Memory B cell (primary cell): ENCODE measurements at places on chromosomes 5 and 9.

DNA sequence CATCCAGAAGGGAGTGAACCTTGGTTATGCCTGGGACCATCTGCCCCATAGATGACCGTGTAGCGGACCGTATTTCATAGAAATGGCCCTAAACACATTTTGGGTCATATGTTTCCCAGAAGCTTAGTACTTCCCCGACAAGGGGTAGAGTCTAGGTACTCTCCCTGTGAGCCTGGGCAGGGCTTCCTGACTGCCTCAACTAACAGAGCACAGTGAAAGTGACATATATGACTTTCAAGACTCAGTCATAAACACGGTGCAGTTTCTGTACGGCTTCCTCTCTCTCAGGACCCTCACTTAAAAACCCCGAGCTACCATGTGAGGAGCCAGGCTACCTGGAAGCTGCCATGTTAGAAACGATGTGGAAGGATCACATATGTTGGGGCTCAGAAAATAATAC, 20.9 kb downstream of the C9orf57 start:
- no peak for DNase-seq

- DNase-seq, result no peak
Measured at GRCh38 chr9:28934111-28934510, 1360.8 kb upstream of the C9orf72 start.

- no peak for DNase-seq
Measured at GRCh38 chr5:90934091-90934719, 375.6 kb downstream of the ADGRV1 start.

GRCh38 chr5:36531401-36531800, 75.0 kb upstream of the SLC1A3 start:
- no peak for DNase-seq

- no peak for DNase-seq
Measured at GRCh38 chr5:132774406-132774805, 2.6 kb downstream of the SEPTIN8 start.

- DNase-seq, result no peak
Measured at GRCh38 chr5:911601-912000, 18.9 kb downstream of the TRIP13 start.

- DNase-seq, result no peak
Measured at GRCh38 chr9:78214492-78214891, 21.4 kb upstream of the CEP78 start.

DNA sequence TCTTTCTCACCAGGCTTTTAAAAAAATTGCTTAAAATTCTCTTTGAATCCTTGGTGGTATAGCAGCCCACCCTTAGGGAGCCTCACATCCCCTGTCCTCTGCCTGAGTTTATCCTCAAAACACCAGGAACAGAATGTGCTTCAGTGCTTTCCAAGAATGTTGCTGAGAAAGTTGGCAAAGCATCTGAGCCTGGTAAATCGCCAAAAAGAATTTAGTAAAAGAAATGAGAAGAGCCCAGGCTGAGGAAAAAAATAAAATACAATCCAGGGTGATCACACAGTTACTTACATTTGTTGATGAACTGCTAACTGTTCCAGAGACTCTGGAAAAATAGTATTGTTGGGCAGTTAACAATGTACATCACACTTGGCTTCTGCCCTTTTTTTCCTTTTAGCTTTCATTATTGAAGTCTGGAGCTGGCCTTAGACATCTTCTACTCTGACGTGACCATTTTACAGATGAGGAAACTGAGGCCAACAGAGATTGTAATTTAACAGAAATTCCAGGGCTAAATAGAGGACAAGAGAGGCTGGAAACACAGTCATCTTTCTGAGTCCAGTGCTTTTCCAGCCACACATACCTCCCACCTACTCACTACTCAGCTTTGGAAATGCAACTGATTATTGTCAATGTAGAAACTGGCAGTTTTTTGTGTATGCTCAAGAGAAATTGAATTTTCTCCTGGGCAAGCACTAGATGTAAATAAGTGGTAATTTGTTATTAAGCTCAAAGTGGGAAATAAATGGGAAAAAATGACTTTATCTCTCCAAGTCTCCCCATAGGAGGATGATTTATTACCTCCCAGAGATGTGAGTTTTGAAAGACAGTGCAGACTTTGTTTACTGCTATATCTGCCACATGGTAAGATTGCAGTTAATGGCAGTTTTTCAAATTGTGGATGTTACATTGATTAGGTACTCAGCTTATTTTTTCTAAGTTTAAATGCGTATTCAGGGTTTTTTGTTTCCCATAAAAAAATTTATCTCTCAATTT, 86.7 kb upstream of the ALDH1A1 start:
- no peak for DNase-seq

- DNase-seq, result no peak
Measured at GRCh38 chr5:116571568-116572349, 2.9 kb downstream of the SEMA6A start.
